Glomerular endothelial cell (primary cell): ENCODE measurements at places on chromosomes 7 and 10. TPM values are rescaled to one million over a fixed set of nuclear protein-coding genes. Genes with fewer than 3 reads are reported as not detected.

- no peak for DNase-seq
Observed at GRCh38 chr10:88551246-88551645, 31.9 kb downstream of the RNLS start.

The BICC1 gene
- 8.8 and 22.9 TPM in 2 replicates for total RNA-seq

GRCh38 chr7:39252916-39253315 lies 275.2 kb downstream of the POU6F2 start:
- DNase-seq = no peak

The ADRA2A gene
- total RNA-seq = 0.48 and 2.0 TPM in 2 replicates

GRCh38 chr10:5550621-5551530 lies 26.1 kb downstream of the CALML3 start:
- DNase-seq = no peak
